ENCODE measurements at places on chromosomes 5 and 9.

- no peak for DNase-seq
Measured at GRCh38 chr5:160773646-160774410, 78.2 kb downstream of the ATP10B start.

GRCh38 chr5:36089989-36090388, 23.3 kb upstream of the UGT3A2 start:
- no peak for DNase-seq

- no peak for DNase-seq
Measured at GRCh38 chr5:157157293-157157891, 8.7 kb downstream of the GARIN3 start.

- no peak for DNase-seq
Measured at GRCh38 chr5:93592883-93593282, 9.9 kb downstream of the NR2F1 start.

GRCh38 chr5:2633992-2634391, 117.5 kb downstream of the IRX2 start:
- DNase-seq: no peak

DNA sequence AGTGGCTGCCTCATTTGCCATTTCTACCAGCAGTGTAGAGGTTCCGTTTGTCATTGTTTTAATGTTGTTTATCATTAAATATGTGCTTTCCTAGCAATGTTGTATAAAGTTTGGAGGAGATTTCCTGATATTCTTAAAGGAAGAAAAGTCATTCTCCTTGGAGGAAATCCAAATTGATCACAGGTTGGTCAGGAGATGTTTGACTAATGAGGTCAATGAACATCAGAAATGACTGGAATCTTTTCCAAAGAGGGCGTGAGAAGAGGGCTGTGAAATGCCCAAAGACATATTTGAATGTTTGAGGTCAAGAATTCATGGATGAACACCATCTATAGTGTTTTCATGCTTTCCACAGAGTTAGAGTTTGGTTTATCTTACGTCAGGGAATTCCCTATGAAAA, 471.3 kb downstream of the MAT2B start:
- DNase-seq: no peak

DNA sequence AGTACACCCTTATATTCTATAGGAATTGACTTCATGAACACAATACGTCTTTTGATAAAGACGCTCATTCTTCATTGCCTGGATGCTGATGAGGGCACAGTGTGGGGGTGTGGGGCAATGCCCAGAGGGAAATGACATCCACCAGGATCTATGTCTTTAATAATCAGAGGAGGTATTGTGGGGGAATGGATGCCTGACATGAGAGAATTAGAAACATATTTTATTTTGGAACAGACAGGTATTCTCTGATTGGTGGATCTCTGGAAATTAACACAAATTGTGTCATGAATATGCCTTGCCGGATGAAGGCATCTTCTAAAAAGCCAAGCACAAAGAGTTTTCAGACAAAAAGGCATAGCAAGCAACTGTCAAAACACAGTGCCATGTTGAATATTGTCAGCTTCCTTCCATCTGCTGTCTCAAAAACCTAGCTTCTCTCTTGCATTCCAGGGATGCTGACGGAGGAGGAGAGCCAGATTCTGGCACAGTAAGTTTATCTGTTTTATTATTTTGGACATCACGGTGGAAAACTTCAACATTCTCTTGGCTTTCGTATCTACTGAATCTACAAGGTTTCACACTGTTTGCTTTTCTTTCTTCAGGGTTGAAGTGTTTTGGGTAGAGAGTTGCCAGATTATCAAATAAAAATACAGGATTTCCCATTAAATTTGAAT, 3.9 kb upstream of the C5orf58 start:
- no peak for DNase-seq

GRCh38 chr5:14153071-14153864, 10.1 kb downstream of the TRIO start:
- DNase-seq: no peak

GRCh38 chr5:99105216-99105615, 176.4 kb upstream of the CHD1 start:
- DNase-seq: peak; percentile 8

- DNase-seq: no peak
Measured at GRCh38 chr5:14424011-14424685, 157.4 kb upstream of the OTULINL start.

DNA sequence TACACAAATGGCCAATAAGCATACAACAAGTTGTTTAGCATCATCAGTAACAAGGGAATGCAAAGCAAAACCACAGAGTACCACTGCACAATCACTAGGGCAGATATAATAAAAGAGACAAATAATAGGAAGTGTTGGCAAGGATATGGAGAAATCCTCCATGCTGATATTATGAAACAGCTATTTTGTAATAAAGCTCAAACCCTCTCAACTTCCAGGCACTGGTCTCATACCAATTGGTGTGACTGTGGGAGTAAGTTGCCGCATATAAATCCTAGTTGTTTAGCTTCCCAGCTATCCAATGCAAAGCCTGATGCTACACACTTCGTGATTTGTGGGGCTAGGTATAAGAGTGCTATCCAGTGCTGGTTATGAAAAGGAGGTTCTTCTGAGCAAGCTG, 88.6 kb downstream of the SMIM23 start:
- no peak for DNase-seq

DNA sequence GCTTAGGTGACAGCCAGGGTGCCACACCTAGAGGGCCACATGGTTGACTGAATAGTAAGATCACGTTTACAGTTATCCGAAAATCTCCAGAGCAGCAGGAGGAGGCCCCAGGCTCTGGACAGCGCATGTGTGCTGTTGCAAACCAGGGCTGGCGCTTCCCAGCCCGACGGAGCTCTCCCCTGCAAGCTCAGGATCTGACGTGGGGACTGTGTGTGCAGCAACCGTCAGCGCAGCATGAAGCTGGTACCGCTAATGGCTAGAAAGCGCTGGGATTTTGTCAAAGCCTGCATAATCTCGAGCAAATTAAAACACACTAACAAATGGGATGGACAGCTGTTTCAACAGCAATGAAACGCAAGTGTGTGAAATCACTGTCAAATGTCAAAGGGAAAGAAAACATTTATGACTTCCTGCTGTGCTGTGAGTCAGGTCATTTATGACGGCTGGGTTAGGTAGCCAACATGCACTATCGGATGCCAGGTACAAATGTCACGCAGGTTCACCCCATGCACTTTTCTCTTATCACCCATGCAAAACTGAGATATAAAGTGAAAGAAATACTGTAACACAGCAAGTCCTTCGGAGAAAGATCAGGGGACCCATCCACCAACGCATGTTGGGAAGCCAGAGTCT, 7.5 kb downstream of the SURF4 start:
- DNase-seq: no peak

GRCh38 chr5:114363837-114364236, 2.0 kb downstream of the KCNN2 start:
- no peak for DNase-seq

DNA sequence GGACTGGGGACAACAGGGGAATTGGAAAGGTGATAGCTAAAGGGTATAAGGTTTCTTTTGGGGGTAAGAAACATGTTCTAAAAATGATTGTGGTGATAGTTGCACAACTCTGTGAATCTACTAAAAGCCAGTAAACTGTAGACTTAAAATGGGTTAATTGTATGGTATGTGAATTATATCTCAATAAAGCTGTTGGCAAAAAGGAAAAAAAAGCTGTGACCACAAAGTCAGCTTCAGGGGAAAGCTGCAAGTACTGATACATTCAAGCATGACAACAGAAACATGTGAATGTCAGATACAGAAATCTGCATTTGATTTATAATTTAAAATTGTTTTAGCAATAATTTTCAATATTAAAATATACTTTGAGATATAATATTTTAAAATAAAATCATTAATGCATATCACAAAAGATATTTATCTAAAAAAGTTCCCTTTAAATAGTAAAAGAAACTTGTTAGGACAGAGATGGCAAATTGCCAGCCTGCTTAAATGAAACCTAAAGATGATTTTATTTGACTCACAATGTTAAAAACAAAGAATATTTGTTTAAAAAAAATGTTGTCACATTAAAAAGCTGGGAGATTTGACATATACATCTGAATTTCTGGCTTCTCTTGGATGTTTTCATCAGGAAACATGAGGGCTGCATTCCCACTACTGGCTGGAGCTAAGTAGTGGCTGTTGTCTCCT, 66.0 kb downstream of the TBCA start:
- no peak for DNase-seq

- DNase-seq: no peak
Measured at GRCh38 chr5:72248410-72248981, 71.5 kb downstream of the MRPS27 start.

DNA sequence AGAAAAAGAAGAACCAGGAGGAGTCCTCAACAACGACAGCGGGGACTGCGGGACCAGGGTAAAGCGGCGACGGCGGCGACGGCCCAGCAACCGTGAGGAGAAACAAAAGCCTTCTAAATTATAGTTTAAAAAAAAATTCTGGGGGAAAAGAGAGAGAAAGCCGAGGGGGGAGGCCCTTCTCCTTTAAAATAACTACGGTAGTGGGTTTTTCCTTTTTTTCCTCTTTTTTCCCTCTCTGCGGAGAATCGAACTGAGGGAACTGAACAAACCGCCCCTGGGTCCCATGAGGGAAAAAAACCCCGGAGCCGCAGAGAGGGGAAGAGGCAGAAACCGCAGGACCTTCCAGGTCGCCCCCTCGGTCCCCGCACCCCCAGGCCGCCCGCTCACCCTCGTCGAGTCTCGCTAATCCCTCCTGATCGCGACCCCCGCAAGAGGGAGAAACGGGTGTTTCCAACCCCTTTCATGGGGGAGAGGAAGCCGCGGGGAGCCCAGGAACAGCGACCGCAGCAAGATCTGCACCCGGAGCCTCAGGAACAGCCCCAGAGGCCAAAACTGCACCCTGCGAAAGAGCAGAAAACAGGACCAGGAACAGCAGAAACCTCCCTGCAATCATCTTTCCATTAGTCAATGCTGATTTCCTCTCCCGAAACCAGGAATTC, 453 bp downstream of the CPEB4 start:
- no peak for DNase-seq

- no peak for DNase-seq
Measured at GRCh38 chr5:58117542-58117941, 342.3 kb downstream of the PLK2 start.

DNA sequence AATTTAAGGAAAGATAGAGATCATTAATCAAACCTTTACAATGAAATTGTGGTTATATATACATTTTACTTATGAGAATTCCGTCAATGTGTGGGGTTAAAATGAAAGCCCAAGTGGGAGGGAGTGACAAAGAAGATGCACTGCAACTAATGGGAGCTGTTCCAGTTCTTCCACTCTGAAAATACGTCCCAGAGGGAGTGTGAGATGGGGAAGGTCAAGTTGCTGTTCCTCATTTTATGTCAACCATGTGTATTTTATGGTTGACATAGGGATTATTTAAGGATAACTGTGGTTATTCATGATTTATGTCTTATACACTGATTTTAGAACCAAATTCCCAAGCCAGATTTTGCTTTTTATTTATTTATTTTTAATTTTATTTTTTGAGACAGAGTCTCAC, 14.2 kb upstream of the RGS3 start:
- DNase-seq: no peak
